ENCODE measurements at places on chromosomes 7 and 10.

DNA sequence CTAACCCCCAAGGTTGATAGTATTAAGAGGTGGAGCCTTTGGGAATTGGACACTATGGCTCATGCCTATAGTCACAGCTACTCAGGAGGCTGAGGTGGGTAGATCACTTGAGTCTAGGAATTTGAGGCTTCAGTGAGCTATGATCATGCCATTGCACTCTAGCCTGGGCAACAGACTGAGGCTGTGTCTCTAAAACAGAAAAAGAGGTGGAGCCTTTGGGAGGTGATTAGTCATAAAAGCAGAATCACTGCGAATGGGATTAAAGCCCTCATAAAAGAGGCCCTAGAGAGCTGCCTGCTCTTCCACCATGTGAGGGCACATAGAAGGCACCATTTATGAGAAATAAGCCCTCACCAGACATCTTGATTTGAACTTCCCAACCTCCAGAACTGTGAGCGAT is 81.9 kb downstream of the SKAP2 start:
- no peak for DNase-seq

- peak; percentile 27 for DNase-seq
These were observed 26.1 kb upstream of the TRUB1 start for GRCh38 chr10:114911801-114912469.

- DNase-seq, result peak; percentile 36
These were observed 473 bp downstream of the ADCK2 start for GRCh38 chr7:140673063-140673773.

DNA sequence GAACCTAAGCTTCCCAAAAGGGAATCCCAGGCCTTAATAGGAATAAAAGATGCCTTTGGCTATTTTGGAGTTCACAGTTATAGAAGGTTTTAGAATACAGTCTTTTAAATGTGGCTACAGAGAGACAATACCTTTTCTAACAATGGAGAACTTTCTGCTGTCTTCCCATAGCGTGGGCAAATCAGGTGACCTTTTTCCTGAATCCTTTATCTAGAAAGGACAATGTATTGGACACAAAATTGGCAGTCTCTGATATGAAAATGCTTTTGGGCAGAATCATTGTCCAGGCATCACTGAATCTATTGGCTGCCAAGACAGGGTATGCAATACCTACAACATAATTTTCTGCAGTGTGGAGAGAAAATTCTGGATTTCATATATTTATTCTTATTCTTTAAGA is 7.8 kb upstream of the ABLIM1 start:
- no peak for DNase-seq

DNA sequence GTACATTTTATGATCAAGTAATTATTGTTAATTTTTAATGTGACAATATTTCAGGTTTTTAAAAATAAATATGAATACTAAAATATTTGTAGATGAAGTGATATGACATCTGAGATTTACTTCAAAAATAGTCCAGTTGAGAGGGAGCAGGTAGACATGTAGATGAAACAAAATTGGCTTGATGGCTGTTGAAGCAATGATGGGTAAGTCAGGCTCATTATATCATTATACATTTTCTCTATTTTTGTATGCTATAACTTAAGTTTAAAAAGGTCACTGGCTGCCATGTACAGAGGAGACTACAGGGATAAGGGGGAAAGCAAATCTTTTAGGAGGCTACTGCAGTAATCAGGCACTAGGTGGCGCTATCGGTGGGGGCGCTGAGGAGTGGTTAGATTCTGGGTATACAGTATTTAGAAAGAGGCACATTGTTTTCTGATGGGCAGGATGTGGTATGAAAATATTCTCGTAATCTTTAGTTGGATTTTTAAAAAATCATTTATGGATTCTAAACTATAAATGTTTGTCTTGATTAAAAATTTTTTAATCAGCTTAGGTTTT is 189.8 kb upstream of the IMMP2L start:
- peak; percentile 59 for DNase-seq

GRCh38 chr7:104535841-104536240 is 207.4 kb downstream of the LHFPL3 start:
- no peak for DNase-seq

- peak; percentile 61 for DNase-seq
These were observed 145.3 kb upstream of the PRSS1 start for GRCh38 chr7:142603870-142604448.

GRCh38 chr7:19958309-19958896 is 185.0 kb upstream of the TMEM196 start:
- no peak for DNase-seq

- no peak for DNase-seq
These were observed 58.8 kb downstream of the ASB13 start for GRCh38 chr10:5607594-5607993.

DNA sequence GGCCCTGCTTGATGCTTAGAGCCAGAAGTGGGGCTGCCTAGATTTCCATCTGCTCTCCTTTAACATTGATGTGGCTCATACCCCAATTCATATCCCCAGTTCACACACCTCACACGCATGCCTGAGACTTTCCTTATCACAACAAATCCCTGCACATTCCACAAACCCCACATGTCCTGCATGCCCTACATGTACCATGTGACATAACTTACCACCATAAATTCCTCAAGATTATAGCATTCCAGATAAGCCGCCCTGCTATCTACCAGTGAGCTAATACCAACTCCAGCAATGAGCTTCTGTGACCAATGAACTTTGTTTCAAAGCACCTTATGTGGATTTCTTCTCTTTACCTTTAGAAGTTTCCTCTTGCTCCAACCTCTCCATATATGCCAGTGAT is 104.7 kb upstream of the RAB11FIP2 start:
- no peak for DNase-seq

- DNase-seq, result no peak
These were observed 243.7 kb upstream of the PRKCQ start for GRCh38 chr10:6823770-6824169.

- no peak for DNase-seq
These were observed 21.7 kb upstream of the ST8SIA6 start for GRCh38 chr10:17476073-17476472.

DNA sequence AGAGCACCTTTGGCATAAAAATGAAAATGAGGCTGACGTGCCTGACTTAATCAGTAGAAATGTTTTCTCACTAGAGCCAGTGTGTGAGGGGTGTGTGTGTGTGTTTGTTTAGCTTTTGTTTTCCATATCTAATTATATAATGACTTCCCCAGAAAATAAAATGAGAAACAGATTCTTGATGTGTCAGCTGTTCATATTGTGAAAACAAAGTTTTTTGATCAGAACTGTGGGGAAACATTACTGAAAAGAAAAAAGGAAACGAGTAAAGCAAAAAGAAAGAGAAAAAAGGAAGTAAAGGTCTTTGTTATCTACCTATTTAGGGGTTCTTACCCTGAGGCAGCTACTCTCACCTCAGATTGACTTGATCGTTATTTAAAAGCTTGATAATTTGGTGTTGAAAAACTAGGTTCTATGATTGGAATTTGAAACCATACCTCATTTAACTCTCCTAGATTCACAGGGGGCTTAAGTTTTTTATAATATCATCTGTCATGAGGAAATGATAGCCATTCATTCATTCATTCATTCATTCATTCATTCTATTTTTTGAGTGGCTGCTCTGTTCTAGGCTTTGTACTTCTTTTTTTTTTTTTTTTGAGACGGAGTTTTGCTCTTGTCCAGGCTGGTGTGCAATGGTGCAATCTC is 58.0 kb downstream of the CREM start:
- DNase-seq, result no peak

DNA sequence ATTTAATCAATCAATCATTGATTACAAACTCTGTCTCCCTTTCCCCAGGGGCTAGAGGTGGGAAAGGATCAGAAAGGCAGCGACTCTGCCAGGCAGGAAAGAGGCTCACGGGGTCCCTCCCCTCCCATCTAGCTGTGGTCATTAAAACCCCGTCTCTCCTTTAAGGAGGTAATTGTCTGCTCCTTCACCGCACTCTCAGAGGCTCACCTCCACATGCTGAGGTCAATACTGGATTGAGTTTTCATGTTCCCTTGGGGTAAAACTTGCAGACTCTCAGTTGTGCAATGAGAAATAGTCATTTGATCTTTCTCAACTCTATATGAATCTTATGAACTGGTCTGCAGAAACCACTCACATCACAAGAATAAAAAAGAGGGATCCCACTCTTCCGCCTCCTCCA is 368.8 kb downstream of the ADRA2A start:
- no peak for DNase-seq

DNA sequence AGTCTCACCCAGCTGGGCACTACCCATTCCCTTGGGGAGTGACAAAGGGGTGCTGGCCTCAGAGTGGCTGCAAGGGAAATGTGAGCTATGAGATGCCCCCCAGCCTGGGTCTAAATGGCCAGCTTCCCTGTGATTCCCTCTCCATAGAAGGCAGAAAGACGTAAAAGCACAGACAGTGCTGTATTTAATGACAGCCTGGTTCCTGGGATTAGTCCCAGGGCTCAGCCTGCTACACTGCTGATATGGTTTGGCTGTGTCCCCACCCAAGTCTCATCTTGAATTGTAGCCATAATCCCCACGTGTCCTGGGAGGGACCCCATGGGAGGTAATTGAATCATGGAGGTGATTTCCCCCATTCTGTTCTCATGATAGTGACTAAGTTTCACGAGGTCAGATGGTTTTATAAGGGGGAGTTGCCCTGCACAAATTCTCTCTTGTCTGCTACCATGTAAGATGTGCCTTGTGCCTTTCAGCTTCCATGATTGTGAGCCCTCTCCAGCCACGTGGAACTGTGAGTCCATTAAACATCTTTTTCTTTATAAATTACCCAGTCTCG is 23.9 kb upstream of the CALN1 start:
- DNase-seq, result no peak

- DNase-seq, result no peak
These were observed 35.8 kb downstream of the TCERG1L start for GRCh38 chr10:131275691-131276090.

DNA sequence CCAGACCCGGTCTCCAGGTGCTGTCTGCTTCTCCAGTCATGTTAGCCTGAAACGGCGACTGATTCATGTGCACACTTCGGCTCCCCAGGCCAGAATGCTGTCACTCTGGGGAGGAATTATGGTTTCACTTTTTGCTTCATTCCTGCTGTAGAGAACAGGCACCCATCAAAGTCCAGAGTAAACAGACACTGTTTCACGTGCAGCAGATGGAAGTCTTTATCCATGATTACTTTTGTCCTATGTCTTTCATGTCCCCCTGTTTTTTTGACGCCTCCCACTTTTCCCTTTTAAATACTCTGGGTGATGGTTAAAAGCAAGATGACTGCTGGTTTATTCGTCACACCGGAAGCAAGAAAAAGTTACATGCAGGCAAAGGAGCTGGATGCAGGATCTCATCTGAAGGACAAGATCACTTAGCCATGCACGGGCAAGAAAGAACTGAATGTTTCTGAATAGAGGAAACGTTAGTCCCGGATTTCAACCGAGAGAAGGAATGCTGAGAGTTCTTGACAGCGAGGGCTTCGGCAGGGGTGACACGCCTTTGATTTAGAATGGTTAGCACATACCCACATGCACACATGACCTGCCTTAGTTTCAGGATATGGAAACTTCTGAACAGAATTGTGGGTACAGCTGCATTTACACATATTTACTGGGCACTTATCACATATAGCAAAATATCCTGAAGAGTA is 250.0 kb upstream of the KLF6 start:
- peak; percentile 24 for DNase-seq

DNA sequence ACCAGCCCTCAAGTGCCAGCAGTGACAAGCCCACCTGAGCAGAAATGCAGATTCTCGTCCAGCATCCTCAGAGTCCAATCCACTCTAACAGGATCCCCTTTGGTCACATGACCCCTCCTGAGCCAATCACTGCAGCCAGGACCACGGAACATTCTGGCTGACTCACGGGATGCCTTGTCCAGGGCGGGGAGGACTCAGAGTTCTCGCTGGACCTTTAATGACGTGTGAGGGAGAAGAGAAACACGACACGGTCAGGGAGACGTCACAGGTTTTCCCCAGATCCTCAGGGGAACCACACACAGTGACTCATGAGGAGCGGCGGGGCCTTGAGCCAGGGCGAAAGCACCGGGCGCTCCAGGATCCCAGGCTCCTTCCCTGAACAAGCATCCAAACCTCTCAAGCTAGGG is 155.7 kb downstream of the PTPRN2 start:
- no peak for DNase-seq

GRCh38 chr7:45401155-45401554 is 173.0 kb upstream of the ADCY1 start:
- no peak for DNase-seq

DNA sequence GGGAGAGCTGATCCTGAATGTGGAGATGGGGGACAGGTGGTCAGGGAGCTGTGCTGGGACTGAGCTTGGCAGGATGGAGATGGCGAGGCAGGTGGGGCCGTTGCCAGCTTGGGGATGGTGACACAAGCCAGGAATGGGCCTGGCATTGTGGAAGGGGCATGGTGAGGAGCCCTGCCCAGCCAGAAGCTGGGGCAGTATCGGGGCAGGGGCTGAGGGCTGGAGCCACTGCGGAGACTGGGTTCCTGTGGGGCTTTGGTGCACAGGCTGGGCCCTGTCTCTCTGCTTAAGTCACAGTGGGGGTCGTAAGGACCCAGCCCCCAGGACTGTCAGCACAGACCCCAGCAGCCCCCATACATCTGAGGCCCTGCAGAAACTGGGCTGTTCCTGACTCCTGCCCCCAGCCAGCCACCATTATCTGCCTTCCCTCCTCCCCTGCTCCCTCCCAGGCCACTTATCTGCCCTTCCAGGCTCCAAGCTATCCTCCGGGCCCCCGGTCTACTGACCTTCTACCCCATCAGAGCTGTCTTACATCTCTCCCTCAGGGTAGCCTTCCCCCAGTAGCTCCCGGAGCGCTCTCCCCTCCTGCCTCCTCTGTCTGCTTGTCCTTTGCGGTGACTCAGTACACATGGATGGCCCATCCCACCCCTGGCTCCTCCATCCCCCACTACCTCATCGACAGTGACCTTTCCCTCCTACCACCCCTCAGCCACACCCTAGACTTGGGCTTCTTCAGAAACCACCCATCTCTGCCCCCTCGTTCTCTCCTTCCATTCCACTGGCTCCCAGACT is 44.2 kb downstream of the PPIF start:
- DNase-seq, result no peak

GRCh38 chr10:124566981-124567835 is 105.6 kb downstream of the LHPP start:
- no peak for DNase-seq

GRCh38 chr7:28718055-28718481 is 240.1 kb downstream of the TRIL start:
- no peak for DNase-seq

DNA sequence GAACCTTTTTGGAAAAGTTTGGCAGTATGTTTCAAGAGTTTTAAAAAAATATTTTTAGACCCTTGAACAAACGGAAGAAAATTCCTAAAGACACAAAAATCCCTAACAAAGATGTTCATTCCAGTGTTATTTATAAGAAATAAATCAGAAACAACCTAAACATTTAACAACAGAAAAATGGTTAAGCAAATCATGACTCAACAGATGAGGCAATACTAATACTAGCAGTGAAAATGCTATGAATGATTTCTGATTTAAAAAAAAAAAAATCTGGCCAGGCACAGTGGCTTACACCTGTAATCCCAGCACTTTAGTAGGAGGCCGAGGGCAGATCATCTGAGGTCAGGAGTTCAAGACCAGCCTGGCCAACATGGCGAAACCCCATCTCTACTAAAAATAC is 61.0 kb downstream of the ARHGAP12 start:
- no peak for DNase-seq

GRCh38 chr10:68251625-68252495 is 19.9 kb upstream of the ATOH7 start:
- no peak for DNase-seq

- peak; percentile 40 for DNase-seq
These were observed at the start of gene AIFM2 for GRCh38 chr10:70132098-70133029. Gene AIFM2 (minus strand): TSS chr10:70132825. CDS start chr10:70124084, 8,741 bp downstream.

GRCh38 chr7:38300175-38300574 is 26.7 kb upstream of the TARP start:
- no peak for DNase-seq

Measured in activated CD4-positive, alpha-beta T cell treated with anti-CD3 and anti-CD28 coated beads, Interleukin-2, Interleukin-4, amounts not matched to agents 100 ng/mL and 50 ng/mL, durations not matched to agents 16 hours and 8 hours (primary cell).